ENCODE measurements at places on chromosomes 16 and 17.
A peak's percentile ranks its signal among the peaks of the same experiment; 100 is the strongest.

DNA sequence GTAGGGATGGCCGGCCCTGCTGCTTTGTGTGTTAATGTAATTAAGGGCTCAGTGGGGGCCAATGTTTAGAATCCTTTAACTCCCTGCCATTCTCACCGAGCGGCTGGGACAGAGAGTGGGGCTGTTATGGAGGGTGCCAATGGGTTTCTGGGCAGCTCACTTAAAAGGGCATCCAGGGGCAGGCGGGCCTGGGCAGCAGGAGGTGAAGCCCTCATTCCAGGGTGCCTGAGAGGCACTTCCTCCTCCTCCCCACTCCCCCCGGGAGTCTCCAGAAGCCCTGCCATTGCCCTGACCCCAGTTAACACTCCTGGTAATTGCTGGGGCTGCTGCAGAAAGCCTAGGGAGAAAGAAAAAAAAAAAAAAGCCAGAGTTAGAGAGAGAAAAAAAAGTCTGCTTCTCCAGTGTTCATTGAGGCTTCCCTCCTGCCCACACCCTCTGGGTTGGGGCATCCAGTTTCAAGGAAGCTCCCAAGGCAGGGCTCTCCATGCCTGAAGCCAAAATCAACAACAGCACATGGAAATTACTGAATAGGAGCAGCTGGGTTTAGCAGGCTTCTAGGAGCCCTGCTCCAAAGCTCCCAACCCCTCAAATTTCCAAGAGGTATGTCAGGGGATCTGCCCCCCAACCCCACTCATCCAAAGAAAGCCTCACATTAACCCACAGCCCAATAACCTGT lies 28.0 kb downstream of the CUEDC1 start:
- DNase-seq = no peak

GRCh38 chr16:75062135-75062975 lies 54.2 kb downstream of the LDHD start:
- DNase-seq = no peak

- DNase-seq = peak; percentile 1
Observed at GRCh38 chr16:71479420-71479819, 9.7 kb downstream of the ZNF19 start.

DNA sequence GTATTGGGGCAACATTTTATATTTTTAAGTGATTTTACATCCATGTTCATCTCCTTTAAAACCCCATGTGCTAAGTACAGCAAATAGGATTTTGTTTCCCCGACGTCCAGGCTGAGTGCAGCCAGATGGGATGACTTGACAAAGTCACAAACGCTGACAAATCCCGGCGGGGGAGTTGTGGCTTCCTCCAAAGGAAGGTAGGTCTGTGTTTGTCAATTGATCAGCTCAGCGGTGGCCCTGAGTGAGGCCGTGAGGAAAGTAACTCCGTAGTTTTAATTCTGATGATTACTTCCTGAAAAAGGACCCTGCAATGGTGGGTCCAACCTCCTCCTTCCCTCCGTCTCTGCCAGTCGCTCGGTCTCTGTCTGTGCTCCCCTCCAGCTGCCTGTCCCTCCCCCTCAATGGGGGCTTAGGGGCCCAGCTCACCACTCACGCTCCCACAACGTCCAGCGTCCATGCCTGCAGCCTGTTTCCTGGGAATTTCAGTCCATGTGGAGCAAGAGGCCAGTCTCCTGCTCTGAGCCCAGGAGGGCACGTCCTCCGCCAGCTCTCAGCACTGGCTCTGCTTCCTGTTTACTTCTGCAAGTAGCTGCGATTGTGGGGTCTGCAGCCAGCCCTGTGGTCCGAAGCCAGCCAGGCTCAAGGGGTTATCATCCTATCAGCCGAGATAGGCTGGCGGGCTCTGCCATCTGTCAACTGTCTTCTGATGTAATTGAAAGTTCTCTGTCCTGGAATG lies 209.4 kb upstream of the FOXF1 start:
- DNase-seq = no peak

- DNase-seq = no peak
Observed at GRCh38 chr16:50329446-50330189, 39.2 kb downstream of the BRD7 start.

DNA sequence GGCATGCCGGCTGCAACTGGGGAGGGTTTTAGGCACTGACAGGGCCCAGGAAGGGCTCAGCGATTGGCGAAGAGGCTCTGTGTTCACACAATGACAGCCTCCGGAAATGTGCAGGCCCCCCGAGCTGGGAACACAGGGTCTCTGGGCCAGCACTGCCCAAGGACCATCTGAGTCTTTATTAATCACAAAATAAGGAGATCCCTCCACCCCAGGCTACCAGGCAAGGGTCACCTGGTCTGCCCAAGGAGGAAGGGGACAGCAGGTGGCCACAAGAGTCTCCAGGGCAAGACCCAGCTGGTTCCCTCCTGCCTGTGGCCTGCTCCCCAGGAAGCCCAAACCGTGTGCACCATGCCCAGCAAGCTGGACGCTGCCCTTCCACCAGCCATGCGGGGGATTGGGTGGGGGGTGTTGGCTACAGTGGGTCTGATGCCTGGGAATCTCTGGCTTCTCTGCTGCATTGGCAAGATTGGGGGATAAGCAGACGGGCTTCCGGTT lies 52.1 kb upstream of the TNRC6C start:
- no peak for DNase-seq

DNA sequence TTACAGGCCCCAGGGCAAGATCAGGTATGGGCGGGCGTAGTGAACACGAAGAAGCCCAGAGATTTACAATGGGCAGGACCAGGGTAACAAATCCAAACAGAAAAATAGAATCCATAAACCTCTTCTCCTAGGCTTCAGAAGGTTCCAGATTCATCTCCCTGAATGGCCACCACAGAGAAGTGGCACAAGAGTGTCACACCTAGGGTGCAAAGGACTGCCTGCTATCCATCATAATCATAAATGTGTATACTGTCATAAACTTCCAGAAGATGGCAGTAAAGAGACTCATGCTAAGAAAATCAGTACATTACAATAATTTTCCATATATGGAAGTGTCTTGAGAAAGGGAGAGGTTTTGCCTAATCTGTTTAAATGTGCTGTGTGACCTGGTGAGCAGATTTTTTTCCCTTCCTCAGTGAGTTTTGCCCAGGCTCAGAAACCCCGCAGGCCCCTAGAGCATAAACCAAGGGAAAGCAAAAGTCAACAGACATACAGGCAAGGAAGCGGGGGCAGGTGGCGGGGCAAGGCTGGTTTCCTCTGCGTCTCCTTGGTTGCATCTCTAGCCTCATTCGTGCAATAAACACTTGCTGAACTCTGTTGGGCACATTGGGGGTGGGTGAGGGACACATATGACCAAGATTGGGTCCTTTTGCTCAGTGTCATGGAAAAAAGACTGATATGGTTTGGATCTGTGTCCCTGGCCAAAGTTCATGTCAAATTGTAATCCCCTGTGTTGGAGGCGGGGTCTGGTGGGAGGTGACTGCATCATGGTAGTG lies 92.0 kb upstream of the CDH5 start:
- no peak for DNase-seq

DNA sequence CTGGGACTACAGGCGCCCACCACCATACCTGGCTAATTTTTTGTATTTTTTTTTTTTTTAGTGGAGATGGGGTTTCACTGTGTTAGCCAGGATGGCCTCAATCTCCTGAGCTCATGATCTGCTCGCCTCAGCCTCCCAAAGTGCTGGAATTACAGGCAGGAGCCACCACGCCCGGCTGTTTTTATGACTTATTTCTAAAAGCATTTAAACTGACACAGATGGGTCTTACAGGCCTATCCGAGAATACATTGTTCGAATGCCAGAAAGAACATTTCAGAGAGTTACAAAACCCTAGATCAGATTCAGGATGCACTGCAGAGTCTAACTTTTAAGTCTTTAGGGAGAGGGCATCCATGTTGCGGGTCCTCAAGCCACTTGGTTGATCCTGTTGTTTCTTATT lies 234.7 kb upstream of the MAF start:
- no peak for DNase-seq

GRCh38 chr16:69150146-69150865 lies 17.9 kb downstream of the UTP4 start:
- peak; percentile 47 for DNase-seq
